ENCODE measurements at places on chromosomes 3 and 15.

DNA sequence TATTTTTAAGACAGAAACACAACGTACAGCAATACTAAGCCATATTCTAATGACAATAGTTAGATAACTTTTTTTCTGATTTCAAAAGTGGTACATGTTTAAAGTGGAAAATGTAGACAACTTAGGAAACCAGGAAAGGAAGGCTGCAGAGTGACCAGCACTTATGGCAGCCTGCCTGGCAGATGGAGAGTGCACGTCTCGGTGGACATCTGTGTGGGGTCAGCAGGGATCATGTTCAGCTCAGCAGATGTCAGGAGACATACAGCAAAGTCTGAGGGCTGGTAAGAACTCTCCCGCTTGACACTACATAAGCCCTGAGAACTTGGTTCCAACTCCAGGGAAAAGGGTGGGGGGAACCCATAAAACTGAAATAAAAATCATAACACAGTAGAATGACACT is 128.6 kb upstream of the ADPGK start:
- no peak for DNase-seq

- DNase-seq: no peak
Measured at GRCh38 chr15:76663529-76663928, 241.6 kb downstream of the SCAPER start.

DNA sequence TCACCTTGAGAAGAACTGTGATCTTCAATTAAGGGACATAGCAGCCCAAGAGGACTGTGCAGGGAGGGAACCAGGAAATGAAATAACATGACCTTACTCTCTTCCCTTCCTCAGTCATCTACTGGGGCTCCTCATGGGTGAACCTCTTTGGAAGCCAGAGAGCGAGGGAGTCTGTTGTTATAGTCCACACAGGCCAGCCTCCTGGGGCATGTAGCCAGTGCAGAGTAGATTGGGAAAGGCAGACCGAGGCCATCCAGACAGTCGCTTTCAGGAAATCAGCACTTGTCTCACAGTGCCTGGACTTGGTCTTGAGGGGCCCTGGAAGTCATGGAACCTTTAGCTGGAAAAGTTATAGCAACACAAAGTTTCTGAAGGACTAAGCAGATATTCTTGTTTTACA is 6.1 kb downstream of the CRTAP start:
- no peak for DNase-seq

DNA sequence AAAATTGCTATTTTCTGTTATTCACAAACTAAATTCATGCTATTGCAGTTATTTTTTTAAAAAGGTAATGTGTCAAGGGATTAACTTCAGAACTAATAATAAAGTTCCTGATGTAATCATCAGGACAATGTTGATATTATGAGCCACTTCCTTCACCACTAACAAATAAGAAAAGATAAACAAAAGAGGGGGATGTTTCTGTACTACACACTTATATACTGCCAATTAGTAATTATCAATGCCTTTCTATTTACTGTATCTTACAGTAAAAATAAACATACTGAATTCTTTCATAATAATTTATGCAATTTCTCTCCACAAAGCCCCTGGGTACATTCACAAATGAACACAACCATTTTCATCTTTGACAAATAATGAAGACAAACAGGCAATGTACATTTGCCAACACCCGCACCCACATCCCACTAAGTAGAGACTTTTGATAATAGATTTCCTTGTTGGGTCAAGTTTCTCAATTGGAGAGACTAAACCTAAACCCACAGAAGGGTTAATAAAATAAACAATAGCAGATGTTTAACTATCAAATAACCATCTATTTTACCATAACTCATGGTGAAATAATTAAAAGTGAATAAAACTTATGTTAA is 3.7 kb downstream of the CBLB start:
- no peak for DNase-seq

DNA sequence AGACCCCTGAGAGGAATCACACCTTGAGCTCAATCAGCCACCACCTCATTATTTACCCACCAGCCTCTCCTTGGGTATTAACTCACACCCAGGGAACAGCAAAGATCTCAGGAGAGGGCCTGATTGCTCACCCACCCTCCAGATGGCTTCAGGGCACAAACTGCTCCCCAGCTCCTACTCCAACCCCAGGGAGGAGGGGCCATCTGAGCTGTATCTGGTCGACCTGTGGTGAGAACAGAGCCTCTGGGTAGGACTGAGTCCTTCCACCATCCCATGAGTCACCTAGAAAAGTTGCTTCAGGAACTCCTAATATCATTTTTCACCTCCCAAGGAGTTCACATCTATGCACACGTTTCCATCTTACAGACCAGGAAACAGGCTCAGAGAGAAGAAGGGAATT is 44.8 kb upstream of the HES1 start:
- DNase-seq: no peak

- no peak for DNase-seq
Measured at GRCh38 chr15:75723171-75723846, 10.7 kb upstream of the CSPG4 start.

DNA sequence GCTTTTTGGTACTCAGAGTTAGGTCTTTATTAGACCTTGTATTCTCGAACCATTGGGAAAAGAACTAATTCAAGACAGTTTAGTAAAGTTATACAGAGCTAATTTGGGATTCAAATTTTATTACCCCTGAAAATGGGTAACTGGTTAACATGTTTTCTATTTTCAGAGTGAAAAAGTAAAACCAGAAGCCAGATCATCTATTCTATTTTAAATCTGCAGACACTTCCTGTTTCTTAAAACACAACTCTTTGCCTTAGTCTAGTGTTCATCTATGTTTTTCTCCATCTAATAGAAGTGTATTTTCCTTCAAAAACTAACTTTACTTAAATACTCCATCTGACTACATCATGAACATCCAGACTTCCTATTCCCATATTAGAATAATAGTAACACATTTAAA is 113.4 kb downstream of the CCNL1 start:
- no peak for DNase-seq

GRCh38 chr3:107919239-107919638 is 171.6 kb downstream of the CD47 start:
- DNase-seq: no peak

GRCh38 chr3:50466177-50466576 is 37.3 kb downstream of the CACNA2D2 start:
- no peak for DNase-seq

- no peak for DNase-seq
Measured at GRCh38 chr3:23653647-23654525, 151.9 kb upstream of the UBE2E1 start.

Data from stimulated activated CD4-positive, alpha-beta T cell treated with anti-CD3 and anti-CD28 coated beads, TNF-alpha, amount 100 ng/mL, for 4 hours (primary cell).